Hepatocyte (in vitro differentiated cells): ENCODE measurements at places on chromosomes 5 and 9. TPM values are rescaled to one million over a fixed set of nuclear protein-coding genes. Genes with fewer than 3 reads are reported as not detected.
A peak's percentile ranks its signal among the peaks of the same experiment; 100 is the strongest.

IL13 gene
- not detected in 2 replicates for polyA plus RNA-seq

IL4 gene
- polyA plus RNA-seq, result not detected in 2 replicates

CDH10 gene
- polyA plus RNA-seq, result 3.2 and 3.9 TPM in 2 replicates

ZNF883 gene
- polyA plus RNA-seq, result 3.4 and 4.1 TPM in 2 replicates

PRSS3 gene
- polyA plus RNA-seq, result 1.5 and 1.6 TPM in 2 replicates

ECSCR gene
- polyA plus RNA-seq, result 0.42 and 1.3 TPM in 2 replicates

GZMA gene
- polyA plus RNA-seq, result not detected in 2 replicates

NIPAL4 gene
- 0.37 and 1.0 TPM in 2 replicates for polyA plus RNA-seq

INIP gene
- polyA plus RNA-seq, result 16.2 and 19.3 TPM in 2 replicates

DNA sequence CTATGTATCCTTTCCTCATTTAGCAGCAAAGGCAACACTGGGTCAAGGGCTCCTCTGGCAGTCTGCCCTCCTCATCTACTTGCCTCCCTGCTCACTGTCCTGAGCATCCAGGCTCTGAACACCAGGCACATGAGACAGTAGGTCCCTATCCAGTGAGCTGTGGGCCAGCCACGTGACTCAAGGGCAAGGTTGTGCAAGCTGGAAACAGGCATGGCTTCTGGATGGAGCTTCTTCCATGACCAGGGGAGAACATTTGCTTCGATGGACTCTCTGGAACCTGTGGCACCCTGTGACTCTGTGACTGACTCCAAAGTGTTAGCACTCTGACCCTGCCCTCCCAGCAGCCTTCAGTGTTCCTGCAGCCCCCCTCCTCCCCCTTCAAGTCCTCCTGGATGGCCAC is 31.2 kb downstream of the ENHO start:
- H3K36me3 ChIP-seq, result no peaks in the 10 kb centered on the region
- no peak overlapping the region for H3K27ac ChIP-seq
- peaks cover 15% of the 10 kb centered on the region for H3K27me3 ChIP-seq
- H3K4me3 ChIP-seq, result no peak overlapping the region
- DNase-seq, result no peak

- no peak overlapping the region for H3K4me3 ChIP-seq
- no peaks in the 10 kb centered on the region for H3K36me3 ChIP-seq
- no peak overlapping the region for H3K27ac ChIP-seq
- no peak for DNase-seq
These were observed 311.4 kb downstream of the TMEM167A start for GRCh38 chr5:82765765-82766164.

GRCh38 chr9:82354279-82354659 is 365.7 kb downstream of the SPATA31D1 start:
- H3K4me3 ChIP-seq, result no peak overlapping the region
- H3K27me3 ChIP-seq, result no peaks in the 10 kb centered on the region
- no peaks in the 10 kb centered on the region for H3K4me1 ChIP-seq
- DNase-seq, result no peak
- no peak overlapping the region for H3K27ac ChIP-seq

GRCh38 chr5:107319901-107320300 is 350.8 kb downstream of the EFNA5 start:
- H3K4me3 ChIP-seq, result no peak overlapping the region
- no peaks in the 10 kb centered on the region for H3K4me1 ChIP-seq
- DNase-seq, result no peak
- no peaks in the 10 kb centered on the region for H3K27me3 ChIP-seq
- no peaks in the 10 kb centered on the region for H3K36me3 ChIP-seq

GRCh38 chr5:90876366-90876765 is 317.8 kb downstream of the ADGRV1 start:
- no peaks in the 10 kb centered on the region for H3K27me3 ChIP-seq
- peak overlapping the region; percentile 2 for H3K27ac ChIP-seq
- no peak for DNase-seq
- peaks cover 19% of the 10 kb centered on the region for H3K4me1 ChIP-seq

GRCh38 chr5:153043886-153044285 is 446.6 kb upstream of the GRIA1 start:
- no peaks in the 10 kb centered on the region for H3K27me3 ChIP-seq
- DNase-seq, result peak; percentile 4
- no peaks in the 10 kb centered on the region for H3K4me1 ChIP-seq
- no peak overlapping the region for H3K27ac ChIP-seq
- H3K4me3 ChIP-seq, result no peak overlapping the region

DNA sequence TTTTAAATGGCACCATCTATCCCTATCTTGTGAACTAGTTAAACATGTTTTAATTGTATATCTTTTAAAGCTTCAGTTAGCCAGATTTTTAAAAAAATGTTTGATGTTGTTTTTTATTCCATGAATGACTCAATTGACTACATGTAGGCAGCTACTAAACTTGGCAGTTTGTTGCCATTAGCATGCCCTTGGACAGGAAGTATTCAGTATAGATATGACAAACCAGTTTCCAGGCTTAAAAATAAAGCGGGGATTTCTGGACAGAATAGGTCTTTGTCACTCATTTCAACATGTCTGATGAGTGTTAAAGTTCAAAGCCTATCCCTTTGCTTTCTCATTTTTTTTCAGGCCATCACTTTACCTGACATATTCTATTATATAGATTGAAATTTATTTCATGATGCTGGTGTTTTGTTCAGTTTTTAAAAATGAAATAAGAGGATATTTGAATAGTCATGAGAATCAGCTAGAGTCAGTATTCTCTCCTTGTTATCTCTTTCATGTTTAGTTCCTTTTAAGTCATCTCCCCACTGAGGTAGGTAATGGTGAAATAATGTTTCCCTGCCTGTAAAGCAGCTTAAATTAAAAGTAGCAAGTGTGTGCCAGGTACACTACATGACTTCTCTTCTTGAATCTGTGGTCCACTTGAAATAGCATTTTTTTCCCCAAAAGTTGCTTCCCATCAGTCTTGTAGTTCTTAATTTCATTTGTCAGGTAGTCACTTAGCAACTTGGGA is 11.9 kb downstream of the TNFAIP8 start:
- no peak for DNase-seq
- no peaks in the 10 kb centered on the region for H3K36me3 ChIP-seq
- H3K27me3 ChIP-seq, result no peaks in the 10 kb centered on the region
- no peak overlapping the region for H3K27ac ChIP-seq
- H3K4me3 ChIP-seq, result no peak overlapping the region

DNA sequence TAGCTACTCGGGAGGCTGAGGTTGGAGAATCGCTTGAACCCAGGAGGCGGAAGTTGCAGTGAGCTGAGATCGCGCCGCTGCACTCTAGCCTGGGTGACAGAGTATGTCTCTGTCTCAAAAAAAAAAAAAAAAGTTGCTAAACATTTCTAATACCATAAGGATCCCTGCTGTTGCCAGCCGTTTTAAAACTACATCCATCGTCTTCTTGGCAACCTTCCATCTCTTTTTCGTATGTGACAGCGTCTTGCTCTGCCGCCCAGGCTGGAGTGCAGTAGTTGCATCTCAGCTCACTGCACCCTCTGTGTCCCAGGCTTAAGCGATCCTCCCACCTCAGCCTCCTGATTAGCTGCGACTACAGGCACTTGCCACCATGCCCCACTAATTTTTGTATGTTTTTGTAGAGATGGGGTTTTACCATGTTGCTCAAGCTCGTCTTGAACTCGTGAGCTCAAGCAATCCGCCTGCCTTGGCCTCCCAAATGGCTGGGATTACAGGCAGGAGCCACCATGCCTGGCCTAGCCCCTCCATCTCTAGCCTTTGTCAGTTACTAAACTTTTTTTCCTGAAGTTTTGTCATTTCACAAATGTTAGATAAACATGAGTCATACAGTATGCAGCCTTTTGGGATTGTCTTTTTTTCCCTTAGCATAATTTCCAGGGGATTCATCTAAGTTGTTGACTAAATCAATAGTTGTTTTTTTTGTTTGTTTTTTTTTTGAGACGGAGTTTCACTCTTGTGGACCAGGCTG is 13.5 kb downstream of the NSD1 start:
- no peak overlapping the region for H3K27ac ChIP-seq
- H3K27me3 ChIP-seq, result no peaks in the 10 kb centered on the region
- no peak overlapping the region for H3K4me3 ChIP-seq

DNA sequence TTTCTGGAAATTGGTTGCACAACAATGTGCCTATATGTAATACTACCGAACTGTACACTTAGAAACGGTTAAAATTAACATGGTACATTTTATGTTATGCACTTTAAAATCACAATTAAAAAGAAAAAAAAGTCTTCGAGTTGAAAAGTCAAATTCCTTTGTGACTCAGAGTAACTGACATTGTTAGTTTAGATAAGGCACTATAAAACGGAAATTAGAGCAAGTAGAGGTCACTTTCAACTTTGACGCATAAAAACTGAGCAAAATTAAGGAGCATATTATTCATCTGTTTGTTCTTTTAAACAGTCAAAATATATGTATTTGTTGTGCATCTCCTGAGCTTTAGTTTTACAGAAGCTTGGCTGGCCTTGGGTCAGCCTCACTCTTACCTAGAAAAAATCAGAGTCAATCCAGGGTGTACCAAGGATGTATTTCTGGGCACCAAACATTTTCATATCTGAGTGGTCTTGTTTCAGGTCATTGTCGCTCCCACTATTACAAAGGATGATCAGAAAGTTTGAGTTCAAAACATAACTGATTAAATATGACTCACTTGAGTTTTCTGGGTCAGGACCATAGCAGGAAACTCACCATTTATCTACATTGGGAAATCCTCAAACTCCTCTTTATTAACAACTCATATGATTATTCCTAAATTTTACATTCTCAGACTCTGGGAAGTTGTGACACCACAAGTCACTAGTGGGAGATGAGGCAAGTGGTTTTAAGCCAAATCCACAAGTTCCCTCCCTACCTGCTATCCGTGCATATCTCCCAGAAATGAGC is 160.6 kb downstream of the CCDC192 start:
- peaks cover 3% of the 10 kb centered on the region for H3K4me1 ChIP-seq
- no peak for DNase-seq
- H3K27ac ChIP-seq, result no peak overlapping the region
- H3K36me3 ChIP-seq, result no peaks in the 10 kb centered on the region
- H3K27me3 ChIP-seq, result peaks cover 12% of the 10 kb centered on the region

- H3K4me1 ChIP-seq, result no peaks in the 10 kb centered on the region
- no peaks in the 10 kb centered on the region for H3K27me3 ChIP-seq
- H3K4me3 ChIP-seq, result no peak overlapping the region
- H3K27ac ChIP-seq, result no peak overlapping the region
- H3K36me3 ChIP-seq, result no peaks in the 10 kb centered on the region
- DNase-seq, result no peak
These were observed 562.8 kb upstream of the RIOK2 start for GRCh38 chr5:97745817-97746216.

DNA sequence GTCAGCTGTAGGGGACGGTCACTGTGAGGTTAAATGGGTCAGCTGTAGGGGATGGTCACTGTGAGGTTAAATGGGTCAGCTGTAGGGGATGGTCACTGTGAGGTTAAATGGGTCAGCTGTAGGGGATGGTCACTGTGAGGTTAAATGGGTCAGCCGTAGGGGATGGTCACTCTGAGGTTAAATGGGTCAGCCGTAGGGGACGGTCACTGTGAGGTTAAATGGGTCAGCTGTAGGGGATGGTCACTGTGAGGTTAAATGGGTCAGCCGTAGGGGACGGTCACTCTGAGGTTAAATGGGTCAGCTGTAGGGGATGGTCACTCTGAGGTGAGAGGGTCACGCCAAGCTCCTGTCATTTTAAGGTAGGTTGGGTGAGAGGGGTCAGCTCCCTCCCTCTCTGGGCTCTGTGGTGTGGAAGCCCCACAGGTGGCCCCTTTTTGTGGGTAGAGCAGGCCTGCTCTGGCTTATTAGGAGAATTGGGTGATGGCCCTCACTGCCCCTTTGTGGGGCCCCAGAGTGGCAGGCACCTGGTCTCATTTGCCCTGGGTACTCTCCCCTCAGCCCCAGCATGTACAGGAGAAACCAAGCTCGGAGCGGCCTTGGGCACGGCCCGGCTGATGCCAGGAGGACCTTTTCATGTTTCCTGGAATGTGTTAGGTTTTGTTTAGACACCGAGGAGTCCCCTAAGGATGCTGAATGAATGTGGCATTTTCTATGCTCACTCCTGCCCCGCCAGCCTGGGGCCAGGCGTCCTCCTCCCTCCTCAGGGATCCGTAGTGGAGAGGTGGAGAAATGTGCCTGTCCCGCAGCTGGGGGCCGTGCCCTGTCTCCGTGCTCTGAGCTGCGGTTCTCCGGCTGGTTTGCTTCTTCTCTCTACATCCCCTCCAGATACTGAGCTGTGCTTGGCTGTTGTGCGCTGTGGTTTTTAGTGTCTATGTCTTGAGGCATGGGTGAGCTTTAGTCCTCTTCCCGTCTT is 31.4 kb downstream of the AHRR start:
- no peak overlapping the region for H3K27ac ChIP-seq
- H3K27me3 ChIP-seq, result no peaks in the 10 kb centered on the region
- no peak overlapping the region for H3K4me3 ChIP-seq

DNA sequence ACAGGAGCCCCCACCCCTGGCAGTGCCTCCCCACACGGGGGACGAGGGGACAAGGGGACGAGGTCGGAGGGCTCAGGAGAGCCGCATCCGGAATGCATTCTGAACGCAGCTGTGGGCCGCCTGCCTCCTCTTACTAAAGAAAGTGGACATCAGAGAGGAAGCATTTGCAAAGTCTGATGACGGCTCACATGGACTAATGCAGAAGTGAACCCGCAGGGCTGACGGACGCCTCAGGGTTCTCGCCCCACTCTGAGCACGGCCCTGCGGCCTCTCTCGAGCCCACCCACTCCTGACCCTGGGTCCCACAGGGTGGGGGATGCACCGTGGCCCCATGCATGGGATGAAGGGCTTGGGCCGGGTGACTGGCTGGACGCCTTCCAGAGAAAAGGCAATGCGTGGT is 5.9 kb downstream of the LPCAT1 start:
- no peak overlapping the region for H3K4me3 ChIP-seq
- H3K27me3 ChIP-seq, result no peaks in the 10 kb centered on the region
- H3K4me1 ChIP-seq, result peaks cover 41% of the 10 kb centered on the region
- no peaks in the 10 kb centered on the region for H3K36me3 ChIP-seq

DNA sequence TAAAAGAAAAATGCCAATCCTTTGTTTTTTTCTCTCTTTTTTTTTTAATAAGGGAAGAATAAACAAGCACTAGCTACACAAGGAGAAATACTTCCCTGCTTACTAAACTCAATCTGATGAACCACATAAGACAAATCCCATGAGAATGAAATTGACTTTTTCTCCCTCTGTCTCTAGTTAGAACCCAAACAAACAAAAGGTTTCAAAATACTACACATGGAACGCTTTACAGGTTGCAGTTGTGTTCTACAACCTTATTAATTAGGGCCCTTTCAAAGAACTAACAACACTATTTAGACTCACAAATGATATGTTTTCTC is 124.5 kb downstream of the PDE4D start:
- H3K36me3 ChIP-seq, result no peaks in the 10 kb centered on the region
- H3K27me3 ChIP-seq, result no peaks in the 10 kb centered on the region
- H3K4me3 ChIP-seq, result peak overlapping the region; percentile 75
